ENCODE measurements at places on chromosomes 6 and 20.

GRCh38 chr6:53735896-53736295 lies 58.9 kb upstream of the LRRC1 start:
- DNase-seq, result no peak
- H3K4me1 ChIP-seq, result peaks cover 68% of the 10 kb centered on the region
- H3K27ac ChIP-seq, result peak overlapping the region; percentile 79
- H3K36me3 ChIP-seq, result peaks cover 10% of the 10 kb centered on the region
- H3K4me3 ChIP-seq, result no peak overlapping the region

- H3K4me1 ChIP-seq, result peaks cover 28% of the 10 kb centered on the region
- H3K27ac ChIP-seq, result no peak overlapping the region
- no peak overlapping the region for H3K4me3 ChIP-seq
- H3K27me3 ChIP-seq, result no peaks in the 10 kb centered on the region
- no peak for DNase-seq
- no peaks in the 10 kb centered on the region for H3K36me3 ChIP-seq
These were observed 94.3 kb downstream of the CHD6 start for GRCh38 chr20:41523857-41524256.

GRCh38 chr20:21075471-21075870 lies 30.7 kb downstream of the LINC00237 start:
- H3K36me3 ChIP-seq, result no peaks in the 10 kb centered on the region
- no peak for DNase-seq
- no peaks in the 10 kb centered on the region for H3K4me1 ChIP-seq

GRCh38 chr6:155580904-155581303 lies 125.3 kb upstream of the NOX3 start:
- H3K4me1 ChIP-seq, result peaks cover 19% of the 10 kb centered on the region
- H3K36me3 ChIP-seq, result no peaks in the 10 kb centered on the region

GRCh38 chr6:36504982-36505381 lies 42.3 kb downstream of the STK38 start:
- no peak for DNase-seq
- no peaks in the 10 kb centered on the region for H3K27me3 ChIP-seq
- no peak overlapping the region for H3K4me3 ChIP-seq
- H3K36me3 ChIP-seq, result peaks cover 30% of the 10 kb centered on the region

DNA sequence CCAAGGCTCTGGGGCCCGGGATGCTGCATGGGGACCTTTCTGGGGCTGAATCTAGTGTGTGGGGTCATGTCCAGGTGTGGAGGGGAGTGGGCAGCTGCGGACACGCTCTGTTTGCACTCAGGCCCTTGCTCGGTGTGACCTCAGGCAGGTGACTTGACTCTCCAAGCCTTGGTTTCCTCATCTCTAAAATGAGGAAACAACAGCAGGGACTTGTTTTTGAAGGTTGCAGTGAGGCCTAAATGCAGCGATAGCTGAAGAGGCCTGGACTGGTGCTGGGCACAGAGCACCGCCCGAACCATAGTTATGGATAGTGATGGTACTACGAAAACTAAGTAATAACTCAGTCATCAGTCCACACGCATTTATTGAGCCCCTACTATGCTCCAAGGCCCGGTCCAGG lies 91.8 kb downstream of the NOL4L start:
- H3K4me3 ChIP-seq, result no peak overlapping the region
- H3K27me3 ChIP-seq, result no peaks in the 10 kb centered on the region
- no peak overlapping the region for H3K27ac ChIP-seq
- peaks cover 15% of the 10 kb centered on the region for H3K4me1 ChIP-seq
- no peak for DNase-seq

DNA sequence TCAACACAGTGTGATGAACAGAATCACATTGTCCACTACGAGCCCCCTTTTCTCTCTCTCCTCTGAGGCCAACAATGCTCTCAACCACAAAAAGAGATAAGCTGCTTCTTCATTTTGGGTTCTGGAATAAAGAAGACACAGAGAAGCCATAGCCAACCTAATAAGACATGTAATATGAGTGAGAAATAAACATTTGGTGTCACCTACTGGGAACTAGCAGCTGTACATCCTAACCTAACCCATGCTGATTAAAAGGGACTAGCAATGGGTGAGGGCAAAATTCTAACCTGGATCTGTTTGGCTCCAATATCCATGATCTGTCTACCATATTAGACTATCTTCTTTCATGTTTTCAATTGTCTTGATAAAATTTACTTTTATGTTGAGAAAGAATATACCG lies 369.1 kb upstream of the MARCKS start:
- no peaks in the 10 kb centered on the region for H3K27me3 ChIP-seq
- peak; percentile 17 for DNase-seq
- no peak overlapping the region for H3K4me3 ChIP-seq
- H3K4me1 ChIP-seq, result peaks cover 25% of the 10 kb centered on the region
- no peak overlapping the region for H3K27ac ChIP-seq

GRCh38 chr6:34391473-34391785 lies 1.0 kb downstream of the NUDT3 start:
- DNase-seq, result no peak
- H3K27ac ChIP-seq, result no peak overlapping the region
- H3K4me3 ChIP-seq, result no peak overlapping the region
- peaks cover 7% of the 10 kb centered on the region for H3K36me3 ChIP-seq

- no peak overlapping the region for H3K4me3 ChIP-seq
- peaks cover 7% of the 10 kb centered on the region for H3K4me1 ChIP-seq
- DNase-seq, result peak; percentile 9
- no peaks in the 10 kb centered on the region for H3K36me3 ChIP-seq
- H3K27me3 ChIP-seq, result peaks cover 41% of the 10 kb centered on the region
These were observed 2.0 kb downstream of the ZBP1 start for GRCh38 chr20:57618091-57618763.

- H3K27me3 ChIP-seq, result no peaks in the 10 kb centered on the region
- no peaks in the 10 kb centered on the region for H3K36me3 ChIP-seq
- DNase-seq, result peak; percentile 87
These were observed 291.8 kb downstream of the FOXC1 start for GRCh38 chr6:1901556-1901955.

GRCh38 chr20:24332956-24333355 lies 136.5 kb upstream of the SYNDIG1 start:
- H3K27me3 ChIP-seq, result no peaks in the 10 kb centered on the region
- no peaks in the 10 kb centered on the region for H3K36me3 ChIP-seq
- no peak for DNase-seq
- H3K4me1 ChIP-seq, result peaks cover 27% of the 10 kb centered on the region
- H3K4me3 ChIP-seq, result no peak overlapping the region
- H3K27ac ChIP-seq, result no peak overlapping the region

- no peak overlapping the region for H3K27ac ChIP-seq
- no peaks in the 10 kb centered on the region for H3K36me3 ChIP-seq
- H3K27me3 ChIP-seq, result peaks cover 3% of the 10 kb centered on the region
- no peak overlapping the region for H3K4me3 ChIP-seq
- H3K4me1 ChIP-seq, result peaks cover 32% of the 10 kb centered on the region
These were observed 57.8 kb downstream of the GPX5 start for GRCh38 chr6:28583463-28583862.

DNA sequence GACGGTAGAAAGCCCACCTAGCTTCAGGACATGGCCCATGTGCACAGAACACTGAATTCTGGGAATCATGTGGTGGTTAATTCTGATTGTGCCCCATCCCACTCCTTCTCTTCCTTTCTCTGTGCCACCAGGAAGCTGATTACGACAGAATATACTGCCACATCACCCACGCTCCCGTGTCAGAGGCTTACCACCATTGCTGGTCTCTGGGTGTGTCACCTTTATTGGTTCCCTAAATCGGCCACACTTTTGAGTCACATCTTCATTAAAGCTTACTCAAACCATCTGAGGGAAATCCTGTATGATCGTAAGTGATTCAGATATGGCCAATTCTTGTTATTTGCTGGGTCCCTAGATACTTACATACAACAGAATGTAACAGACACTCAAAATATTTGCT lies 3.1 kb downstream of the TRMT6 start:
- H3K27me3 ChIP-seq, result no peaks in the 10 kb centered on the region
- no peak for DNase-seq
- peaks cover 48% of the 10 kb centered on the region for H3K4me1 ChIP-seq

DNA sequence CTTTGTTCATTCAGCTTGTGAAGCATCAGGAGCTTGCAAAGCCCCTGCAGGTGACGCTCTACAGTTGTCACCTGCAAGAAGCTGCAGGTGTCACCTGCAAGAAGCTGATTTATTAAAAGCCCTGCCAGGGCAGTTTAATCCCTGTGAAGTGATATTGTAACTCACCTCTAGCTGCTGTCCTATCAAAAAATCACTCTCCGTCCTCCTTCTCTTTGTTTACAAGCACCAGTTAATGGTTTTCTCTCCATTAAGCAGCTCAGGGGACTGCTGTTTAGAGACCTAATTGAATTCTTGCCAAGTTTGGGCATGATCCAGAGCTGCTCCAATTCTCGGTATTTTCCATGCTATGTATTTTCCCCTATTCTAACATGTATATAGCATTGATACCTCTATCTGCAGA lies 345.9 kb downstream of the ARHGAP18 start:
- no peaks in the 10 kb centered on the region for H3K27me3 ChIP-seq
- peaks cover 18% of the 10 kb centered on the region for H3K4me1 ChIP-seq
- no peak overlapping the region for H3K27ac ChIP-seq
- DNase-seq, result no peak

- peak; percentile 36 for DNase-seq
- H3K36me3 ChIP-seq, result no peaks in the 10 kb centered on the region
- peaks cover 4% of the 10 kb centered on the region for H3K27me3 ChIP-seq
- H3K27ac ChIP-seq, result no peak overlapping the region
- H3K4me3 ChIP-seq, result no peak overlapping the region
These were observed 94.9 kb downstream of the RFX6 start for GRCh38 chr6:116971959-116972358.

DNA sequence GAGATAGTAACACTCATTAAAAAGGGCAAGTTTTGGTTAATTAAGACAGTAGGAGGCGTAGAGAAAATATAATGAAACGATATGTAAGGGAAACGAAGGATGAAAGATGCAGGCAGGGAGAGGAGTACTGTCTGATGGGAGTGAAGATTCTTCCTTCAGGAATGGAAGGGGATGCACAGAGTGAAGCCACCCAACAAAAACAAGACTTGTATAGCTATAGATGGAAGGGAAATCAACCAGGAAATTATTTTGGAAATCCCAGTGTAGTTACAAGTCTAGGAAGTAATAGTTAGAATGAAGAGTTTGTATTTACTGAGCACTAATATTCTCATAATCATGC lies 19.7 kb upstream of the HLA-DRB1 start:
- peaks cover 11% of the 10 kb centered on the region for H3K27me3 ChIP-seq
- no peak overlapping the region for H3K27ac ChIP-seq
- H3K4me1 ChIP-seq, result no peaks in the 10 kb centered on the region
- H3K36me3 ChIP-seq, result no peaks in the 10 kb centered on the region
- no peak for DNase-seq
- no peak overlapping the region for H3K4me3 ChIP-seq

GRCh38 chr6:27901801-27902200 lies 10.4 kb downstream of the OR2B2 start:
- H3K36me3 ChIP-seq, result no peaks in the 10 kb centered on the region
- H3K27me3 ChIP-seq, result peaks cover 11% of the 10 kb centered on the region
- H3K4me1 ChIP-seq, result peaks cover 13% of the 10 kb centered on the region
- H3K27ac ChIP-seq, result no peak overlapping the region

GRCh38 chr6:157075549-157076450 lies 247.5 kb downstream of the TMEM242 start:
- H3K36me3 ChIP-seq, result peaks cover 4% of the 10 kb centered on the region
- no peak for DNase-seq
- peak overlapping the region; percentile 48 for H3K4me3 ChIP-seq
- peaks cover 2% of the 10 kb centered on the region for H3K27me3 ChIP-seq
- peak overlapping the region; percentile 76 for H3K27ac ChIP-seq

DNA sequence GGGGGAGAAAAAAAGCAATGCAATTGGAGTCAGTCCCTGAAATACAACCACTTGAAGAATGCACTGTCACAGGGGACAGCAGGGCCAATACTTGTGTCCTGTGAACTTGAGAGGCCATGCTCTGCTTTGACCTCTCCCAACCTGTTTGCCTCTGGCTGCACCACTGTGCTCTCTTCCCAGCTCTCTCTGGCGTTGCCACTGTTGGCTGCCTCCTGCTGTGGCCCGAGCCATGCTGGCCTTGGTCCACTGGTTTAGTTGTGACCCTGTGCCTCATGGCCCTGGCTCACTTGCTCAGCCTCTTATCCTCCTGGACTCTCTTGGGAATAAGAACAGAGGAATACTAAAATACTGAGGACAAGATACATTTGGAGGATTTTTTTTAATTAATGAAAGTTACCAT lies 14.5 kb upstream of the FBXO30 start:
- no peak overlapping the region for H3K4me3 ChIP-seq
- no peak for DNase-seq
- H3K36me3 ChIP-seq, result no peaks in the 10 kb centered on the region
- no peak overlapping the region for H3K27ac ChIP-seq
- peaks cover 13% of the 10 kb centered on the region for H3K4me1 ChIP-seq
- H3K27me3 ChIP-seq, result no peaks in the 10 kb centered on the region

DNA sequence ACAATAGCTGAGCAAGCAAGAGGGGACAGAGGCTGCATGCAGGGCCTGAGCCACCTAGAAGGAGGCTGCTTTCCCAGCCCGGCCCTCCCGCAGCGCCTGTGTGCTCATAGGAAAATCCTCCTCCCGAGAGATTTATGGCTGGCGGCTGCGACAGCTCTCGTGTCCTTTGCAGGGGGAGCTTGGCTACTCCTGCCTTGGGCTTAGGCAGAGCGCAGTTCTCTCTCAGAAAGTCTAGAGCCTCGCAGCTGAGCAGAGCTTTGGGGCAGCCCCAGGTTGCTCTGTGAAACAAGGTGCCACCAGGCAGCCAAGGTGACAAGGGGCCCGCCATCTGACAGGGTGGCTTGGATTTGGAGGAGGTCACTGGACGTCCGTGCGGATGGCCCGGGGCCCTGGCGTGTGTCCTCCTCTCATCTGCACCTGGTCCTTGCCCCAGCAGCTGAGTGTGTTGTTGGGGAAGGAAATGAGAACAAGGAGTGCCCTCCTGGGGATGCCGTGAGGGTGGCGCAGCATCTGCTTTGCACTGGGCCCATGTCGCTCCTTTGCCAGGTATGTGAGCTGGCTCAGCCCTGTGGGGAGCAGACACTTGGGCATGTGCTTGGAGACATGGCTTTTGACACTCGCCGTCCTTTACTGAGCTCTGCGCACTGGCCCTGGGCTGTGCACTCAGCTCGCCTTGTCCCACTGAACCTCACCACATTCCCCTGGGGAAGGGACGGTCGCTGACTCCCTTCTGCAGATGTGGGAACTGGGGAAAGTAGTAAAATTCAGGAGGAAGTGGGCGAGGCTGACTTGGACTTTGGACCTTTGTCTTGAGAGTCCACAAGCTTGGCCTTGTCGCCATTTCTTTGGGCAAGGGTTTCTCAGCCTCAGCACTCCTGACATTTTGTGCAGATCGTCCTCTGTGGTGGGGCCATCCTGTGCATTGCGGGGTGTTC lies 41.9 kb downstream of the EDN3 start:
- no peaks in the 10 kb centered on the region for H3K4me1 ChIP-seq
- no peak overlapping the region for H3K4me3 ChIP-seq
- DNase-seq, result no peak
